ENCODE measurements at places on chromosomes 2 and 18. TPM values are rescaled to one million over a fixed set of nuclear protein-coding genes. Genes with fewer than 3 reads are reported as not detected.

Gene AFF3
- 13.0 TPM for total RNA-seq

DNA sequence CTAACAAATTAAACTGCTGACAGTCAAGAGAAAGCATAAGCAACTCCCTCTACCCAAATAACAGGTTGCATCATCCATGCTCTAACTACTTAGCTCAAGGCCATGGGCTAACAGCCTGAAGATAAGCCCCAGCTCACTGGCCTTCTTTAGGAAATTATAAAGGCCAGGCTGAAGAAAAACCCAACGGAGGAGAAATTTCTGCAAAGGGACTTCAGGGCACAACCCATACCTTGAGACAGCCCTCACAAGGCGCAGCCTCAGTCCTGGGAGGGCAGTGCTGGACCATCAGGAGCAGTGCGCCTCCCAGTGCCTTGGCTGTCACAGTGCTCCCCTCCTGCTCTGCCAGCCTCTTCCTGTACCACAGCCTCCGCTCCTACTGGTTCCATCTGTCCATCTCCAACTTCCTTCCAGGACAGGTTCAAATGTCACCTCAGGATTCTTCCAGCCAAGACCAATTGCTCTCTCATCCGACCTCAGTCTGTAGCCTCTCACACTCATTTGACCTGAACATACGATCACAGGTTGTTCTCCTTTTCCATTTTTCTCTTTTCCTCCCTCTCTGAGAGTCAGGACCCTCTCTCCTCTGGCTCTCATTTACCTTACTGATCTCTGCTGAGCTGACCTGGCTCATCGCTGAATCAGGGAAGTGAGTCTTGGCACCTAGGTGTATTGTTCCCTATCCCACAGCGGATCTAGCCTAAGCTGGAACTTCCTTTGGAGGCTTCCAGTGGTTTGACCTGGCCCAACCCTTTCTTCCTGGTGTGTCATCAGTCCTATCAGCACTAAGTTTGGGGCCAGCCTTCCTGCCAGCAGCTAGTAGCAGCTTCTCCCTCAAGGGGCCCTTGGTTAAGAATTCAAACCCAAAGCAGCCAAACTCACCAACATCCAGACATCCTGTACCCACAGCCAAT lies 1.9 kb downstream of the MCFD2 start:
- H3K27me3 ChIP-seq: no peaks in the 10 kb centered on the region
- DNase-seq: no peak
- peaks cover 28% of the 10 kb centered on the region for H3K36me3 ChIP-seq
- peaks cover 68% of the 10 kb centered on the region for H3K4me1 ChIP-seq
- H3K27ac ChIP-seq: peak overlapping the region; percentile 65

GRCh38 chr2:72141881-72142451 lies 5.7 kb downstream of the CYP26B1 start:
- no peak overlapping the region for H3K4me3 ChIP-seq
- peaks cover 4% of the 10 kb centered on the region for H3K36me3 ChIP-seq
- peaks cover 12% of the 10 kb centered on the region for H3K4me1 ChIP-seq
- peaks cover 38% of the 10 kb centered on the region for H3K27me3 ChIP-seq

- peaks cover 11% of the 10 kb centered on the region for H3K36me3 ChIP-seq
- no peaks in the 10 kb centered on the region for H3K27me3 ChIP-seq
- no peak overlapping the region for H3K27ac ChIP-seq
- H3K4me3 ChIP-seq: no peak overlapping the region
- no peak for DNase-seq
These were observed 180.9 kb downstream of the TRABD2A start for GRCh38 chr2:84700006-84700405.

GRCh38 chr2:207251573-207252192 lies 85.9 kb upstream of the KLF7 start:
- no peak overlapping the region for H3K27ac ChIP-seq
- no peak overlapping the region for H3K4me3 ChIP-seq
- no peak for DNase-seq
- peaks cover 8% of the 10 kb centered on the region for H3K4me1 ChIP-seq

All from activated CD4-positive, alpha-beta T cell treated with anti-CD3 and anti-CD28 coated beads, Interleukin-2, amount 10 ng/mL, durations not matched to agents 7 days and 5 days (primary cell).